ENCODE measurements at places on chromosomes 5 and 9. TPM values are rescaled to one million over a fixed set of nuclear protein-coding genes. Genes with fewer than 3 reads are reported as not detected.

Gene UQCRQ
- polyA plus RNA-seq, result 470 TPM

Gene MTAP
- 8.8 TPM for polyA plus RNA-seq

Gene SPZ1
- not detected for polyA plus RNA-seq

Gene SEMA6A
- polyA plus RNA-seq, result 1.4 TPM

Gene TLX3
- not detected for polyA plus RNA-seq

Gene PLPP7
- polyA plus RNA-seq, result 1.6 TPM

Gene FRMD3
- polyA plus RNA-seq, result 2.7 TPM

Gene GDA
- 0.25 TPM for polyA plus RNA-seq

Gene GTF2H2
- polyA plus RNA-seq, result 9.3 TPM

Gene PCDHAC2
- polyA plus RNA-seq, result 0.19 TPM

Gene PCDHGC3
- 20.0 TPM for polyA plus RNA-seq

Gene FSTL4
- polyA plus RNA-seq, result not detected

Gene ARID3C
- not detected for polyA plus RNA-seq

Gene C9
- polyA plus RNA-seq, result not detected

Data from stomach (tissue), 19 donors.